ENCODE measurements at places on chromosomes 16 and 17. TPM values are rescaled to one million over a fixed set of nuclear protein-coding genes. Genes with fewer than 3 reads are reported as not detected.
A peak's percentile ranks its signal among the peaks of the same experiment; 100 is the strongest.

Gene IKZF3
- 31.1 TPM for total RNA-seq

DNA sequence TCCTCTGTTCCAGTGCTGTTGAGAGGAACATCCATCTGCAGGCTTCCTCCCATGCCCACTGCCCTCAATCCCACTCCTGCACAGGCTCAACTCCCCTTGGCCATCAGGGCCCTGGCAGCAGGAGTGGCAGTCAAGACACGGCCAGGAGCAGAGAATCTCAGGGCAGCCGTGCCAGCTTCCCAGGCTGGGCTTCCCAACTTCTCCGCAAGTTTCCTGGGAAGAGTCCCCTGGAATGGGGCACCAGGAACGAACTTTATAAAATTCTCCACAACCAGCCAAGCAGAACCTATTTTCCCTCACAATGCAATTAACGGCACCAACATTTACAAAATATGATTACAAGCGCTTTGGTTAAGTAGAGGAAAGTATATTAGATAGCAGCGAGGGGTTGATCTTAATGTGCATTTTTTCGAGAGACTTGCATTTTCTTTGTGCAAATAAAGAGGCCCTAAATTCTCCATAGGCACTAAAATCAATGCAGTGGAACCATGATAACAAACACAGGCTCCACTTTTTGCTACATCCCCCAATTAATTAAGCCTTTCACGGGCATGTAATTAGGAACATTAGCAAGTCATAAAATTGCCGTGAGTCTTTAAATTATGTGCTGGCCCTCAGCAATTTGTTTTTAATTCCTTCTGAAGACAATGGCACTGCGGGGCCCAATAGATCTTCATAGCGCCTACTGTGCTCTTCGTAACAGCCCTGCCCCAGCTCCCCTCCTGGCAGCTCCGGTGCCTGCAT, 99.9 kb upstream of the LHX1 start:
- H3K27ac ChIP-seq = no peak overlapping the region
- H3K4me3 ChIP-seq = no peak overlapping the region
- no peak for DNase-seq
- no peaks in the 10 kb centered on the region for H3K4me1 ChIP-seq
- H3K27me3 ChIP-seq = peaks cover 17% of the 10 kb centered on the region

GRCh38 chr17:57356719-57357391, 100.5 kb downstream of the MSI2 start:
- H3K4me3 ChIP-seq = peak overlapping the region; percentile 39
- no peak for DNase-seq
- H3K27me3 ChIP-seq = no peaks in the 10 kb centered on the region

GRCh38 chr17:20825539-20825938, 217.3 kb downstream of the USP22 start:
- H3K4me3 ChIP-seq = no peak overlapping the region
- H3K36me3 ChIP-seq = no peaks in the 10 kb centered on the region
- H3K27ac ChIP-seq = no peak overlapping the region
- peaks cover 16% of the 10 kb centered on the region for H3K27me3 ChIP-seq

Gene HIC1
- total RNA-seq = 66.8 TPM
